ENCODE measurements at places on chromosomes 5 and 9.

- no peak for DNase-seq
These were observed 93.9 kb downstream of the YTHDC2 start for GRCh38 chr5:113607361-113607760.

GRCh38 chr9:114735704-114736103 lies 53.7 kb upstream of the TEX48 start:
- no peak for DNase-seq

DNA sequence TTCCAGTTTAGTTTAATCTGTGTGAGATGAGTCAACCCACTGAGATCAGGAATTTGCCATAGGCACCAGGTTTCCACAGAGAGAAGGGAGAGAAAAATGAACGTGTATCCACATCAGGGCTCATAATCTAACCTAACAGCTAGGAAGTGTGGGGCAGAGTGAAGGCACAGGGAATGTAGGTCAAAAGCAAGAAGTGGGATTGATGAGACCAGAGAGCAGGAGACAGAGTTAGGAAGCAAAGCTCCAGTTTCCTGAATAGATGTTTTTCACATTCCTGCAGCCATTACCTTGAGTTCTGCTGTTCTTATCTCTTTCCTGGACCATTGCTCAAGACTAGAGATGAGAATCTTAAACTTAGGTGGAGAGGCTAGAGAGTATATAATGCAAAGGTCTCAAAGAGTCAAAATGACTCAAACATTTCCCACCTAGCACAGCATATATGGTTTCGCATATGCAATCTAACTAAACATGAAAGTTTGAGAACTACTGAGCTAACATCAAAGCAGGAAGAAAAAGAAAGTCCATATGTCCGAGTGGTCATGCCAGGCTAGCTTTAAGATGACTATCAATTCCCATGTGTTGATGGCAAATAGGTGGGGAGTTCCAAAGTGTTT lies 41.1 kb upstream of the GNAQ start:
- no peak for DNase-seq

DNA sequence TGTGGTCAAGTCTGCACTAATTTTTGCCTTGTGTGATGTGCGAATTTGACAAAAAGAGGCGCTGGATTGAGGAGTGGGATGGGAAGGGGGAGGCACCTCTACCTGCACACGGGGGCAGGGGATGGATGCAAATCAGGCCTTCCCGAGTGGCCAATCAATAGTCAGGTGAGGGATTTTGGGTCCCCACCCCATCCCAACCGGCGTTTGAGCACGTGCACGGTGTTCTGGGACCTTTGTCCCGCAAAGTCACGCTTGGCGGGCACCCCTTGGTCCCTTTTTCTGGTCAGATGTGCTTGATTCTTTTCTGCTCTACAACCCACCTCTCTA lies 685 bp upstream of the ADAMTS19 start:
- no peak for DNase-seq

DNA sequence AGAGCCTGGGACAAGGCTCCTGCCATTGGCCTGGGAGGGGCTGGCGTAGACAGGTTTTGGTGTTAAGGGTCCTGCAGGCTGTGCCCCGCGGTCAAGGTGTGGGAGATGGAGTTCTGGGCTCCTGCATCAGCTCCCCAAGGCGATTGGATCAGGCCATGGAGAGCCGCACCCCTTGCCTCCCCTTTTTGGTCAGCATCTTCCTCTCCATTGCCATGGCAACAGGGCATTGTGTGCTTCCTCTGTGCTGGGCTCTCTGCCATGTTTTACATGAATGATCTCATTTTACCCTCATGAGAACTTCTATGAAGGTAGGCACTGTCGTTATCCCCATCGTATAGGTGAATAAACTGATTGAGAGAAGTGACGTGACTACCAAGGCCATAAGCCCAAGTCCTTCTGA lies 344.3 kb upstream of the CLINT1 start:
- no peak for DNase-seq

GRCh38 chr9:131204285-131204684 lies 72.0 kb downstream of the FAM78A start:
- DNase-seq, result no peak

DNA sequence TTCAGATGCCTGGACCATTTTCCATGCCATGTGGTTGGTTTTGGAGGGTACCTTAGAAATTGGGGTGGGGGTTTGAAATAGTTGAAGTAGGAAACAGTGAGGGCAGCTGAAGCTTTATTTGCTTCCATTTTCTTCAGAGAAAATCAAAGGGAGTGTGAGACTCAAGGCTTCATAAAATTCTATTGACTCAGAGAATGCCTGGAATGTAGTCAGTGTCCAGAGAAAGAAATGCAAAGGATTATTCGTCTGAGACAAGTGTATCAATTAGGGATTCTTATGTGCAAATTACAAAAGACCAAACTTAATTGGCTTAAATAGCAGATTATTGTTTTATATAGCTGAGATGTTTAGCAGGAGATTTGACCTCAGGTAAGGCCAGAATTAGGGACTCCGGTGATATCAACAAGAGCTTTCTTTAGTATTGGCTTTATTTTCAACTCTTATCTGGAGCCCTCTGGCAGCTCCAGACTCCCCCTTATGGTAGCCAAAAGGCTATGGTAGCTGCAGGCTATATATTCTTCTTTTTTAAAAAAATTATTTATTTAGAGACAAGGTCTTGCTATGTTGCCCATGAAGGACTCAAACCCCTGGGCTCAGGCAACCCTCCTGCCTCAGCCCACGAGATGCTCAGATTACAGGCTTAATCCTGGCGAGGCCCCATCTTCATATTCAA lies 38.9 kb downstream of the PTTG1 start:
- peak; percentile 8 for DNase-seq

DNA sequence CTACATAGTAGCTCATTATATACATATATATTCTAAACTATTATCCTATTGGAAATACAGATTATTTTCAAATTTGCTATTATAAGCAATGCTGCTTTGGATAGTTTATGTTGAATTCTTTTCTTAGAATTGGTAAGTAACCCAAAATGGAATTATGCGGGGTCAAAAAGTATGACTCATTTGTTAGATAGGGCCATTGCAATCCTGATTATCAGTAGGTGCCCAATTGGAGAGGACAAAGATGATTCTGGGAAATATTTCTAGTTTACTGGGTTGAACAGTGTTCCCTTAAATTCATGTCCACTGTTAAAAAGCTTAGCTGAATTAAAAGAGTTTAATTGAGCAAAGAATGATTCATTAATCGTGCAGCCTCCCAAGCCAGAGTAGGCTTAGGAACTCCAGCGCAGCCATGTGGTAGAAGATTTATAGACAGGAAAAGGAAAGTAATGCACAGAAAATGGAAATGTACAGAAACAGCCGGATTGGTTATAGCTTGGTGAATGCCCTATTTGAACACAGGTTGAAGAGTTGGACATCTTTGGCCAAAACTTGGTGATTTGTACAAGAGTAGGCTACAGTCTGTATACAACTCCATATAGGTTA lies 81.8 kb downstream of the GDNF start:
- DNase-seq, result no peak

DNA sequence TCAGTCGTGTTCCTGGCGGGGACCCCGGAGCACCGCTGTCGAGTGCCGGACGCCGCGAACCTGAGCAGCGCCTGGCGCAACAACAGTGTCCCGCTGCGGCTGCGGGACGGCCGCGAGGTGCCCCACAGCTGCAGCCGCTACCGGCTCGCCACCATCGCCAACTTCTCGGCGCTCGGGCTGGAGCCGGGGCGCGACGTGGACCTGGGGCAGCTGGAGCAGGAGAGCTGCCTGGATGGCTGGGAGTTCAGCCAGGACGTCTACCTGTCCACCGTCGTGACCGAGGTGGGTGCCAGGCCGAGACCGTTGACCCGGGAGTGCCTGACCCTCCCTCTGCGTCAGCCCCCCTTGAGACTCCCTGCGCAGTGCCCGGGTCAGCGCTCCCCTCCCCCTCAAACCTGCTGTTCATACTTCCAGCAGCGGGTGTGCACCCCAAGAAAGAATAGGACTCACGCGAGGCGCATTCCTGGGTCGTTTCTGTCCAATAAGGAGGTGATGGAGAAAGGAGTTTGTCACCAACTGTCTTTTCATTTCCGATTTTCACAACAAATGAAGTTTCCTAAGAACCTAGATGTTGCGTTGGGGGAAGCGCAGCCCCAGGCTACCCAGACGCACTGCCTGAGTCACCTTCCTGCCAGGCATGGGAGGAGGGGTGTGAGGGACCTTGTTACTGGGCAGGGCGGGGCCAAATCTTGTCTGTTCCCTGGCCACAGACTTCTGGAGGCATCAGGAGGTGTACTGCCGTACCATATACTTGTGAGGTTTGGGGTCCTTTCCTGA lies 722 bp downstream of the SLC22A4 start:
- DNase-seq, result no peak

GRCh38 chr5:88761269-88761850 lies 121.6 kb downstream of the MEF2C start:
- DNase-seq, result no peak

GRCh38 chr9:119771341-119771740 lies 402.1 kb upstream of the BRINP1 start:
- no peak for DNase-seq

DNA sequence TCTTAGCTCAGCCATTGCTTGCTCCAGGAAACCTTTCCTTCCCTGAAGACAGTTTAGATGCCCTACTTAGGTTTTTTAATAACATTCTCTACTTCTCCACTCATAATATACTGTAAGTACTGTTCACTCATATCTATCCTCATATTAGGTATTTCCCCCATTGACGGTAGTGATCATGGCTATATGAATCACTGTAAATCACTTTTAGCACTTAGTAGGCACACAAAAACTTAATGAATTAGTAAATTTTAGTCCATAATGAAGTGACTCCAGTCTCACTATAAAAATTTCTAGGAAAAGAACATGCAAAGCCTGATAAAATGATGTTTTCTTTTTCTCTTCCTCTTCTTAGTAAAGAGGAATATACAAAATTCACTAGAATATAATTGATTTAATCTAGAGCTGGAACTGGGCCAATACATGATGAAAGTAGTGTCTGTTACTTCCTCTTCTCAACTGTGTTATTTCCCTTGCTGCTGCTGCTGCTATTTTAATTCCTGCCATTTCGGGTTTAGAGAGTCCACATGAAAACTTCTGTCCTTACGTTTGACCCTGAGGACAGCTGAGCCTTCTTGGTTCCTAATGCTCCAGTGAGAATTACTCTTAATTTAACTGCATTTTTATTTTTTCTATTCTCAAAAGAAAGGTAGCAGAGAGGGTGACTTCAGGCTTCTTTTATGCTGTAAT lies 73.5 kb downstream of the LNPEP start:
- DNase-seq, result no peak

GRCh38 chr5:159619826-159620225 lies 289.5 kb upstream of the IL12B start:
- peak; percentile 76 for DNase-seq

DNA sequence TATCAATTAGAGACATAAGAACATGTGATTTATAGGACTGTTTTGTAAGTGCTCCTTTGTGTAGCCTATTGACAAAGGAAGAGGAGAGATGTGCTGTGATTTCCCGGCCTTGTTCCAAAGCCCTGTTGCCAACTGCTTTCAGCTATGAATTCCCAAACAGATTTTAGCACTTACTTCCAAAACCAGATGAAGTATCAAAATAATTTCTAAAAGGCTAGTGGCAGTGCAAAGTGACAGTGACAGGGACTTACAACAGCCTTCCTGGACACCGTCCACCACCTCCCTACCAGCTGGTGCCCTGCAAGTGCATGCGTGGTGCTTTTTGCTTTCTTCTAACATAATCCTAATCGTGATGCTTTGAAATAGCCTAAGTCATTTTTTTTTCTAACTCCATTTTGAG lies 254.1 kb upstream of the ACTBL2 start:
- no peak for DNase-seq

- DNase-seq, result no peak
These were observed 27.6 kb downstream of the ZNF462 start for GRCh38 chr9:106890608-106891007.

DNA sequence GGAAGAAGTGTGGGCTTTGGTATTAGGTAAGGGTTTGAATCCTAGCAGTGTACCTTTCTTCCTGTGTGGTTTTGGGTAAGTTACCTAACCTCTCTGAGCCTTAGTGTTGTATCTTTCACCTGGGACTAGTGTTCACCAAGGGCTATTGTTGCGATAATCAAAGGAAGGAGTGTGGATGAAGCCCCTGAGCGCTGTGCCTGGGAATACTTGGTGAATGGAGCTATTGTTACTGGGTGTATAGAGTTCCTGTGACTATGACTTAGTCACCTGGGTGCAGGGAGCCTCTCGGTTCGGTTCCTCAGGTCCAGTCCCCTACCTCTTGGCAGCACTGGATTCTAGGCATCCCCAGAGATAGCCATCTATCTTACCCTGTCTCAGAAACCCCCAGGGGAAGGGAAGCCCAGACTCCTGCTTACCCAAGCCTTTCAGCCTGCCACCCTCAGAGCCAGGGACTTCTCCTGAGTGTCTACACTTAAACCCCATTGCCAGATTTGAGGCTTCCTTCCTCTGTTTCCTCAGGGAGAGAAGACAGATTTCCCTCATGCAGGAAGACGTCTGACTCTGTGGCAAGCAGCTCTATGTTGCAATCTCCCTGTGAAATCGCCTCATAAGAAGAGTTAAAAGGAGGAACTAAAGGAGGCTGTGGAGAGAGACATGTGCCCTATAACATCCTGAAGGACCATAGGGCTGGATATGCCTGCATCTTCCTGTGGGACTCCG lies 181.0 kb upstream of the PITX1 start:
- DNase-seq, result no peak

GRCh38 chr9:90044263-90044662 lies 439.5 kb downstream of the GADD45G start:
- no peak for DNase-seq

DNA sequence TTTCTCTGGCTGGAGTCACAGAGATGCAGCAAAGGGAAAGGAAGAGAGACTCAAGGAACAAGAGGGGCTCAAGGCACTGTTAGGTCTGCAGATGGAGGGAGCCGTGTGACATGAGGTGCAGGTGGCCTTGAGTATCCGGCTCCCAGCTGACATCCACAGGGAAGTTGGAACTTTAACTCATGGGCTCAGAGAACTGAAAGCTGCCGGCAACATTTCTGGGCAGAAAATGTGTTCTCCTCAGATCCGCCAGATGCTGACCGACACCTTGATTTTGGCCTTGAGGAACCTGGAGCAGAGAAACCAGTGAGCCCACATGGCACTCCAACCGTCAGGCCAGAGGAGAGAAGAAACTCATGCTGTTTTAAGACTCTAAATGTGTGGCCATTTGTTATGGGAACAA lies 258.1 kb upstream of the IRX2 start:
- DNase-seq, result no peak

DNA sequence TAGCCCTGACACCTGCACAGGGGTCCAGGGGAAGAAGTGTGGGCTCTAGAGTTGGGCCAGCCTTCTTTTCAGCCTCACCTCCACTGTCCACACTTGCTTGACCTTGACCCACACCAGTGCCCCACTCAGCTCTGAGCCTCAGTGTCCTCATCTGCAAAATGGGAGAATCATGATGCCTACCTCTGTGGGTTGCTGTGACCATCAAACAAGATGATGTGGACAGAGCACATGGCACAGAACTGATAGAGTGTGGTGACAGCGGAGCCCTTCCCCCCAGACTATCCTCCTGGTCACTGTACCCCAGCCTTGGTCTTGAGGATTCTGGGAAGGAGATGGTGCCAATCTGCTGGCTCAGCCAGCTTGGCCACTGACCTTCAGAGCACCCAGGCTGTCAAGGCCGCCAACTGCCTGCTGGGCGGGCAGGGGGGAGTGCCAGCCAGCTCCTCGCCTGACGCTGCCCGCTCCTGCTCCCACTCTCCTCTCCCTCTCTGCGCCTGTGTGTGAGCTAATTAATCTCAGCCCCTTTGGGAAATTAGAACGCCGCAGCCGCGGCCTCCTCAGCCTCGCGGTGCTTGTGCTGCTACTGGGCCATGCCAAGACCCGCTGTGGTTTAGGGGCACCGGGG lies 16.7 kb downstream of the CXXC5 start:
- DNase-seq, result no peak

- no peak for DNase-seq
These were observed 22.0 kb downstream of the C9orf57 start for GRCh38 chr9:72038408-72038807.

- DNase-seq, result no peak
These were observed 159.3 kb upstream of the TARS1 start for GRCh38 chr5:33281431-33281843.

Measured in DMS 273 treated with DMSO at 0.1 percent for 48 hours (cell line).